ENCODE measurements at places on chromosomes 13 and 19.

DNA sequence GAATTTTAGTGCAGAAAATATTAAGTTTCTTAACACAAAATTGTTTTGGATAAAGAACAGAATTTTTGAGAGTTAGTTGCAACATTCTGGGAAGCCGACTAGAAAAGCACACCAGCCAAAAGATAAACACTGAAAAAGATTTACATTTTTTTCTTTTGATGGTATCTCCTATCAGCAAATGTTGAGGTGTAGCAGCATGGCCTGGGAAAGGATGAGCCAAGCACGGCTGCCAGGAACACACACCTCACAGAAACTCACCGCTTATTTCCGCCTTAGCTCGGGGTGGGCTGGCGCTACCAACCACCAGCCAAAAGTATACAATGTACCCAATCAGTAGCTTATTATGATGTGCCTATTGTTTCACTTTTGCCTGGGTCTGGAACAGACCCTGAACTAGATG is 134.7 kb downstream of the MIPEP start:
- DNase-seq: no peak

- no peak for DNase-seq
Observed at GRCh38 chr19:18023622-18024251, 15.8 kb downstream of the ARRDC2 start.

DNA sequence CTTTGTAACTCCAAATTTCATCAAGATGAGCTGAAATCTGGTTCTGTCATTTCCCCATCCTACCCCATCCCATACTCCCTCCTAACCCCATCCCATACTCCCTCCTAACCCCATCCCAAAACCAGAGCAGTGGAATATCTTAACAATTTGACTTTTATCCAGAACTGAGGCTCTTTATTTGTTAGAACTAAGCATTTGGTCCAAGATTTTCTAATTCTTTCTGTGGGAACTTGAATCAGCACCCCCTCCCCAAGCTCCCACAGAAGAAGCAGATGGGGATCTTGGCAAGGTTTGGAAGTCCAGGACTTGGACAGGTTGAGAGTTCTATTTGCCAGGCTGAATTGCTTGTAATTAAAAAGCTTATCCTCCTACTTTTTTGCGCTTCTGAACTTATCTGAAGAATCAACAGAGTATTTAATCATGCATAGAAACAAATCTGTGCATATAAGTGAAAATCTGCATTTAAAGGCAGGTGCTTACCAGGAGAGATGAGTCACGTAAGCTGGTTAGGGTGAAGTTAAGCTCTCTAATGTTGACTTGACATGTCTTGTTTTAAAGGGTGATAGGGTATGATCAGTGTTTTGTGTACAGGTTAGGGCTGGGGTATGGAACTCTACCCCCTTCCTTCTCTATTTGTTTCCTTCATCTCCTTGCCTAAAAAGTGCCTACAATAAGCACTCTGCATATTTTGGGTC is 111.1 kb downstream of the COG6 start:
- no peak for DNase-seq

DNA sequence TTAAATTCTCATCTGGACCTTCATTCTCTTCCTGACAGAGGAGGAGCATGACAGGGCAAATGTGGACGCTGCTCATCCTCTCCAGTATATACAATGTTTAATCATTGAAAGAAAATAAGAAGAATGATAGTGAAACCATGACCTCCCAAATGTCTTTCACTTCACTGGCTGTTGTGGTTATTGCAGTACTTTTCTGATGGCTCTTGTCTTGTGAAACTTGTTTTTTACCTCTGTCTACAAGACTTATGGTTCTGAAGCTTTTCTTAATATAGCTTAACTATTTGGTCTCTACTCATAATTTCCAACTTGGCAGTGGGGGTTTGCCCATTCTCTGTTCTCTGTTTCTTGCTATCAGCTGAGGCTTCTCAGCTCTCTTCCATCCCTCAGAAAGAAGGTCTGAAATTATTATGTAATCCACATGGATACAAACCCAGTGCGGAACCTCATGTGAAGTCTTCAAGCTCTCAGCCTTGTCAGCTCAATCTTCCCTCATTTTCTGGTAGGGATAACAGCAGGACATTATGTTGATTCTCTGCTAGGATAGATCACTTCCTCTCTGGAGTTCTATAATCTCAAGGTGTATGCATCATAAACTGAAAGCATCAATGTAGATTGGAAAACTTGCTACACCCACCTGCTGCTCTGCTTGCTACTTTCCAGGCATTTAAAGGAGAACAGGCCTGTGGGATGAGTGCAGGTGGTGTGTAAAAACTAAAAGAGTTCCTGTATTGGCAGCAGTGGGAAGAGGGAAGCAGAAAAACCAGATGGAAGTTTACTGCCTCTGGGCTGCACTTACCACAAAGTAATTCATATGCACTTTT is 250.3 kb upstream of the HTR2A start:
- no peak for DNase-seq

DNA sequence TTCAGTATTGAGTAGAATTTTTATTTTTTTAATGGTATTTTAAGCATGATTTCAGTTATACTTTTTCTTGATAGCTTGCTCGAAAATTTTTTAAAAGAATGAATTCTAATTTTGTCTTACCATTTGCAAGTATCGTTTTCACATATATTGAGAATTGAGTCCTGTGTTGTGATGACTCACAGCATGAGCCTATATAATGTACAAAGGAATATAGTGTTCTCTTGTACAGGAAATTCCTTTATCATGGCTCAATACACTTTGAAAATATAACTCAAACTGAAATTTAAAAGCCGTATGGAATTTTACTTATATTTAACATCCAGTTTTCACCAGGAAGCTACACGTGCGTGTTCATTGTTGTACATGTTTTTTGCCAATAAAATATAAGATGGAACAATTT is 161.1 kb upstream of the TMTC4 start:
- no peak for DNase-seq

DNA sequence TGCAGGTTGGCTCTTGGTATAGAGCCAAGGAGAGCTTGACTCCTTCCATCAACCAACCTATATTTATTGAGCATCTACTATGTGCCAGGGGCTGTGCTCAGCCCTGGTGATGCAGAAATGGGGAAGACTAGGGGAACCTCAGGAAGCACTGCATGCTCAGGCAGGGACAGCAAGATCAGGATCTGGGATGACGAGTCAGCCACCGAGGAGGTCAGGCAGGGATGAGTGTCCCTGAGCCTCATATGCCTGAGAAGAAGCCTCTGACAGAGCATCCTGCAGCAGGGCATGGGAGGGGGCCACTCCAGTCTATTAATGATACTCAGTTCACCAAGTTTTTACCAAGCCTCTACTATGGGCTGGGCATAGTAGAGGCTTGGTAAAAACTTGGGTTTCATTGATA is 158.1 kb downstream of the KATNAL1 start:
- no peak for DNase-seq

DNA sequence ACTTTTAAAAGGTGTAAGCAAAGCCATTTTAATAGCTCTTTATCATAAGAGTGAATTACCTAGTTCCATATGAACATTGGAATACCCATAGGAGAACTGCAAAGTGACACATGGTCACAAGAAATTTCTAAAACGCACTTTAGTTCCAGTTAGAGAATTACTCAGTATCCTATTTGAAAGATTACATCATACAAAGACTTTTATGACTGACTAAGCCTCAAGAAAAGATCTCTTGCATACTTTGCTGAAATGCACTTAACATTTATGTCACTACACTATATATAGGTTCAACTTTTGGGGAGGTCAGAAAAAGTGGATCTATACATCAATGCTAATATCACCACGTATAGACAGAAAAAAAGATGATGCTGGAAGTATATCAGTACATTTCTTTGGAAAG is 7.1 kb downstream of the PCDH9 start:
- DNase-seq: no peak

DNA sequence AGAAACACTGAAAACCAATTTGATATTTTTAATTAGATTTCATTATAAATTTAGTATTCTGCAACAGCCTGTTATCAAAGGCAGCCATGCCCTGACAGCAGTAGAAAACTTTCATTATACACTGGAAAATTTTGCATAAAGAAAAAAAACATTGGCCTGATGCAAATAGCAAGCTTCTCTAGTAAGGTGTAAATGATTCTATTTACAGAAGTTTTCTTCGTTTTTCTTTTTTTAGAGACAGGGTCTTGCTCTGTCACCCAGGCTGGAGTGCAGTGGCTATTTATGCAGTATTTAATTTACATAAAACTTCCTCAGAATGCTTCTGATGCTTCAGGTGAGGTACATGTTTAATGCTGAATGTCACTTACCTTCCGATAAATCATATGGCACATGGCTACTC is 67.0 kb downstream of the ABCC4 start:
- DNase-seq: no peak

DNA sequence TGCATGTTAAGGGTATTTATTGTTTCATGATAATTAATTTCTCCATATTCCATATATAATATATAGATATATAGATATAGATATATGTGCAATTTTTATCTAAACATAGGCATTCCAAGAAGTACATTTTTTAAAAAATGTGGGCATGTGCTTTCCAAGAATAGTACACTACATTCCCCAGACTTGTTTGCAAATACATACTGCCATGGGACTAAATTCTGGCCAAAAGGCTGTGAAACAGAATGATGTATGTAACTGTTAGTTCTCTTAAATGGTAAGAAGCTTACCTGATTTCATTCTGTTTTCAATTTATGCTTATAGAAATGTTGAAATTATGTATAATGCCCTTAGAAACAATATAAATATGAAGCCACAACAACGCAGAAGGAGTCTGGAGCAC is 503.2 kb upstream of the SPRY2 start:
- DNase-seq: no peak

- no peak for DNase-seq
Observed at GRCh38 chr13:41017159-41017558, 2.0 kb downstream of the ELF1 start.

GRCh38 chr19:48738557-48739403 is 1.6 kb downstream of the RASIP1 start:
- DNase-seq: peak; percentile 98

DNA sequence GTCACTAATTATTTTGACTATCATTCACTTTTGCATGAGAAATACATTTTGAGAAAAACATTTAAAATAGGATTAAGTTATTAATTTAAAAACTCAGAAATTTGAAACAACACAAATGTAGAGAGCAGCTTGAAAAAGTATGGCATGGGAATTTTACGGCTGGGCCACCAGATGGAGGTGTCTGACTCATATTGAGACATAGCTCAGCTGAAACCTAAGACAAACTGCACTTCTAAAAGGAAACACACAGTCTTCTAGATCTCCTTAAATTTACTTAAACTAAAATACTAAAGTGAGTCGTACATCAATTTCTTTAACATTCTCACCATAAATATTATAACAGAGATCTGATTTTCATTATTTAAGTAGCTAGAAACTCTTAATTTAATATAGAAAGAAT is 41.9 kb upstream of the POSTN start:
- DNase-seq: peak; percentile 41

- no peak for DNase-seq
Observed at GRCh38 chr13:74145249-74145975, 11.2 kb upstream of the KLF12 start.

DNA sequence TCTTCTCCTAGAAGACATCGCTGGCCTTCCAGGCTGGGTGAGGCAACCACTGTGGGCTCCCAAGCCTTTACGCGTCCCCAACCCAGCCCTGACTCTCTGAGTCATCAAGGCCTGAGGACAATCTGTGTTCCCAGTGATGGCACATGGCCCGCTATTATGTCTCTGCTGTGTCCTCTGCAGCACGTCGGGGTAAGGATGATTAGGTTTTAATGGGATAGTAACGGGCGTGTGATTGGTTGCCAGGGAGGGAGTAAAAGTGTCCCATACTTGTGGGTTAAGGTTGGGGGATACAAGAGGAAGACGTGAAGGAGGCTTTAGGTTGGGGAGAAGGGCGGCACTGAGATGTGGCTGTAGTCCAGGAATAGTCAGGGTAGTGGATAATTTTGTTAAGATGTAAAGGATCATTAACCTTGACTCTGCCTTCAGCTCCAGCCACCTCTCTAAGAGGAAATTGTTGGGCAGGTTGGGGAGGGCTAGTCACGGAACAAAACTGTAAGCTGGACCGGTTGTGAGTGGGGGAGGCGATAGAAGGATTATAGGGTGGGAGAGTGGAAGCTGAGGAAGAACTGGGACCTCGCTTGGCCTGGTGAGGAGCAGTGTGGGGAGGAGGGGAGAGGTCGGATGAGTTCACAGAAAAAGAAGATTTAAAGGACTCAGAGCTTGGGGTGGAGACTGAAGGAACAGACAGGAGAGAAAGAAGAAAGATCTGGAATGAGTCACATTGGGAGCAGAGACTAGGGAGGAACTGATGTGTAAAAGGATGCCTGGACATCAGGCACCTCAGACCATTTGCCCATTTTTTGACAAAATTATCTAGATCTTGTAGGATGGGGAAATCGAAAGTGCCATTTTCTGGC is 27.9 kb upstream of the IGFL1 start:
- DNase-seq: no peak

DNA sequence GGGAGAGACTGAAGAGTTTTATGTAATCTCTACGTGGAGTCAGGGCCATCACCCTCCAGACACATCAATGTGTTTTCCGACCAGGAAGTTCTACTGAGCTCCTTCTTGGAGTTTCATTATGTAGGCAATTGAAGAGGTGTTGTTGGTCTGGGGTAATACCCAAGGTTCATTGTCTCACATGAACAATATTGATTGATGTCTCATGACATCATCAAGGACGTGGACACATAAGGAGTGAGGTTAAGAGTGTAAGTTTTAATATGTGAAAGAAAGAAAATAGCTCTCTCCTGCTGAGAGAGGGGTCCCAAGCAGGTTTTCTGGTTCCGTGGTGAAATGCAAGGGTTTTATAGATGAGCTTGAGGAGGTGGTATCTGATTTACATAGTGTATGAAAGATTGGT is 280.7 kb upstream of the MIR17HG start:
- no peak for DNase-seq
